ENCODE measurements at places on chromosomes 2 and 18. TPM values are rescaled to one million over a fixed set of nuclear protein-coding genes. Genes with fewer than 3 reads are reported as not detected.

The UGT1A5 gene
- not detected for total RNA-seq

GRCh38 chr2:231710799-231711676 is 2.7 kb downstream of the PTMA start:
- DNase-seq = no peak
- peak overlapping the region; percentile 98 for H3K27ac ChIP-seq
- H3K27me3 ChIP-seq = peaks cover 2% of the 10 kb centered on the region
- peaks cover 27% of the 10 kb centered on the region for H3K4me1 ChIP-seq
- peak overlapping the region; percentile 97 for H3K4me3 ChIP-seq

GRCh38 chr2:215059724-215060123 is 78.7 kb downstream of the ABCA12 start:
- no peaks in the 10 kb centered on the region for H3K36me3 ChIP-seq
- no peak overlapping the region for H3K4me3 ChIP-seq
- DNase-seq = no peak
- H3K27me3 ChIP-seq = peaks cover 5% of the 10 kb centered on the region

DNA sequence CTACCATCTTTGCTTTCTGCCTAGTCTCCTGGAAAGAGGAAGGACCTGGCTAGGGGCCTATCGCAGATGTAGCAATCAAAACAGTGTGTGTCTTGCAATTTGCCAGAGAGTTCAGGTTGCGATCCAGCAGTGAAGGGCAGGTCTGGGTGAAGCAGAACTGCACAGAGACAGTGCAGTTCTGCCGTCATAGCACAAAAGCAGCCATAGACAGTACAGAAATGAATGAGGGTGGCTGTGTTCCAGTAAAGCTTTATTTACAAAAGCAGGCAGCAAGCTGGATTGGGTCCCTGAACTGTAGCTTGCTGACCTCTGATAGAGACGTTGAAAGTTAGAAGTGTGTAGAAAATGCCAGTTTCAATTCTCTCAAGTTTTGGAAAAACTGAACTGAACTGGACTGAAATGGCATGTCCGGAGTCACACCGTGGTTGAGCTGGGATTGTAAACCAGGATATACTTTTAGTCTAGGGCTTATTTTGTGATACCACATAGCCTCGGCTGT is 186.8 kb downstream of the LTBP1 start:
- H3K27me3 ChIP-seq = peaks cover 7% of the 10 kb centered on the region
- H3K4me3 ChIP-seq = no peak overlapping the region
- DNase-seq = no peak
- H3K4me1 ChIP-seq = no peaks in the 10 kb centered on the region
- no peaks in the 10 kb centered on the region for H3K36me3 ChIP-seq
- no peak overlapping the region for H3K27ac ChIP-seq

The ZDBF2 gene
- total RNA-seq = 3.9 TPM

All from activated naive CD4-positive, alpha-beta T cell treated with anti-CD3 and anti-CD28 coated beads for 36 hours (primary cell).